ENCODE measurements at places on chromosomes 2 and 18.

- peak; percentile 2 for DNase-seq
These were observed 37.4 kb upstream of the GPC1 start for GRCh38 chr2:240397924-240398645.

DNA sequence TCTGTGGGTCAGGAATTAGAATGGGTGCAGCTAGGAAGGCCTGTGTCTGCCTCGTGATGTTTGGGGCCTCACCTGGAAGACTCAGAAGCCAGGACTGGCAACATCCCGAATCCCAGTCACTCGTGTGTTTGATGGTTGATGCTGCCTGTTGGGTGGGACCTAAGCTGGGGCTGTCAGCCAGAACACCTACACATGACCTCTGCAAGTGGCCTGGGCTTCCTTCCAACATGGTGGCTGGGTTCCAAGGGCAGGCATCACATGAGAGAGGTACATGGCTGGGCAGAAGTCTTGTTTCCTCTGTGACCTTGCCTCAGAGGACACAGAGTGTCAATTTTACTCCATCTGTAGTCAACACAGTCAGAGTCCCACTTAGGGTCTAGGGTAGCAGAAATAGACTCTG is 177.8 kb downstream of the GBX2 start:
- no peak for DNase-seq

GRCh38 chr2:235658351-235659174 is 164.7 kb downstream of the AGAP1 start:
- DNase-seq, result no peak

DNA sequence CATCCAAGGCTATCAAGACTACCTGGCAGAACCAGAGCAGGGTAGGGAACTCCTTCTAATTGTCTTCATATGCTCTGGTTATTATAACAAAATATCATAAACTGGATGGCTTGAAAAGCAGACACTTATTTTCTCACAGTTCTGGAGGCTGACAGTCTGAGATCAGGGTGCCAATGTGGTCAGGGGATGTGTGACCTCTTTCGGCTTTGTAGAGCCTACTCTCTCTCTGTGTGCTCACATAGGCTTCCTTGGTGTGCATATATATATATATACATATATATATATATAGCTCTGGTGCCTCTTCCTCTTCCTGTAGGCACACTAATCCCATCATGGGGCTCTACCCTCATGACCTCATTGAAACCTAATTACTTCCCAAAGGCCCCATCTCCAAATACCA is 101.6 kb downstream of the ARL6IP6 start:
- no peak for DNase-seq

GRCh38 chr18:75859533-75859932 is 432.0 kb upstream of the SMIM21 start:
- no peak for DNase-seq
